Bronchial epithelial cell (primary cell): ENCODE measurements at places on chromosomes 13 and 19.

GRCh38 chr19:48645620-48646000, 377 bp downstream of the CA11 start:
- no peak for DNase-seq

GRCh38 chr19:27905074-27905473, 1307.9 kb downstream of the UQCRFS1 start:
- DNase-seq = no peak

GRCh38 chr19:12364391-12365235, 870 bp downstream of the ZNF442 start:
- DNase-seq = no peak

- DNase-seq = peak; percentile 48
These were observed 20.6 kb downstream of the GRIN2D start for GRCh38 chr19:48413879-48414587.

DNA sequence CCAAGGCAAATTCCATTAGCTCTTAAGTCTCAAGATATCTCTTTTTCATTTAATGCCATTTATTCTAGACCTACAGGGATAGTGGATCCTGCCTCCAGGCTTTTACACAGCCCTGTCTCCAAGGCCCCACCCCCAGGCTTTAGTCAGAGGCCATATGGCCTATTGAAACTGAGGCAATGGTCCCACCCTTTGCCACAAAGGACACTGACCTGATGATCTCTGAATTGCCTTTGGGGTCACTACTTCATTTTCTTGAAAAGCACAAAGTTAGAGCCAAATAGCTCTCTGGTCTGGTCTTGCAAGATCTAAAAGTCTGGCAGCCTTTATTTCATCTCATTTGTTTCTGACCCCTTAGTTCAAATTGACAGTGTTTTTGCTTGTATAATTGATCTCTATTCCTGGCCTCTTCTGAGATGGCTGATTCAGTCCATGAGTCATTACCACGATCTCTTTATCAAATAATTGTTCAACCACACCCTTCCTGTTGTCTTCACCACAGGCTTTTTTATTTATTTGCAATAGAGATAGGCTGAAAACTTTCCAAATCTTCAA, 209.8 kb downstream of the FGF14 start:
- peak; percentile 87 for DNase-seq

DNA sequence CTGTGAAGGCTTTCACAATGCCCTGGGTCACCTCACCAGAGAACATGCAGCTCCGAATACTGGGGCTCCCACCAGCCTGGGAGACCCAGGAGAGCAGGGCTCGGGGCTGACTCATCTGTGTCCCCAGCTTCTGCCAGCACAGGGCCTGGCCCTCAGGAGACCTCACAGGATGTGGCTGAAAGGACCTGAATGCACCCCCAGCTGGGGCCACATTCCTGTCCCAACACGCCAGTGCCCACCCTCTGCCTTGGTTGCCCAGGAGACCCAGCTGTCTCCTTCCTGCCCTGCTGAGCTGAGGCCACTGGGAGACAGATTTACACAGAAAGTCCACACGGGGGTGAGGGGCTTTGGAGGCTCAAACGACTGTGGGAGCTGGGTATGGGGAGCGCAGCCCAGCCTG, 11.9 kb downstream of the BCAT2 start:
- peak; percentile 26 for DNase-seq
